ENCODE measurements at places on chromosomes 6 and 20.
A peak's percentile ranks its signal among the peaks of the same experiment; 100 is the strongest.

- DNase-seq, result no peak
Measured at GRCh38 chr20:57465486-57465885, 59.5 kb downstream of the CTCFL start.

DNA sequence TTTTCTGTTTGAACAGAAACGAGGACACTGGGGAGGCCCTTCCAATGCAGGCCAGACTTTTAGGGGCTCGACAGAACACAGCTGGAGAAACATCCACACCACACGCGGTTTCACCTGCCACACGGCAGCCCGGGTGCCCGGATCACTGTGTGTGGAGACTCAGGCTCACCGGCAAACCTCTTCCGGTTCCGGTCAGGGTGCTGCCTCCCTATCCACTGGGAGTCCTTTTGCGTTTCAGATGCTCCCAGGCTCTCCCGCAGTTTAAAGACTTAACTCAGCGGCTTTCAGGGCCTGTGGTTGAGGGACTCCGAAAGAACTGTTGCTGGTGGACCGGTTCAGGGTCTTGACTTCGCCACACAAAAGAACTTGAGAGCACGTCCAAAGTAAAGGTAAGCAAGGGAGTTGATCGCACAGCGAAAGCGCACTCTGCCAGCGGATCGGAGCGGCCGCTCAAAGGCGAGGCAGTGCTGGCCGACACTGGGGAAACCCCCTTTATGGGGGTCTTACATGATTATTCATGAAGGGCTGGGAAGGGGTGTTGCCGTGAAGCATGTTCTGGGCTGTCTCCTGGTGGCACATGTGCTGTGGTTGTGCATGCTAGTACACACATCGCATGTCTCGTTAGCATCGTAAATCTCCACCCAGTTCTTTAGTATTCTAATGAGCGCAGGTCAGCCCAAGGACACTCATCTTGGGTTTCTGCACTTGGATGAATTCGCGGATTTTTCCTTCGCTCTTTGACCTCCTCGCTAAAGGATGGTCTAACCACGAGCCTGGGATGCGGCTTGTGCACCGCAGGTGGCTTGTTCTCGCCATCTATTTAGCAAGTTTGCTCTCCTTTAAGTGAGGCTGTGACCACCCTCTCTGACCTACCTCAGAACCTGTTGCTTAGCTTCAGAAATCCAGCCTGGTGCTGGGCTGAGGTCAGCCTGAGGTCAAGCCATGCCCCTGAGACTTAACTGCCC is 180.3 kb downstream of the CDH26 start:
- DNase-seq, result peak; percentile 24

GRCh38 chr6:18276610-18277236 is 12.4 kb upstream of the DEK start:
- no peak for DNase-seq

DNA sequence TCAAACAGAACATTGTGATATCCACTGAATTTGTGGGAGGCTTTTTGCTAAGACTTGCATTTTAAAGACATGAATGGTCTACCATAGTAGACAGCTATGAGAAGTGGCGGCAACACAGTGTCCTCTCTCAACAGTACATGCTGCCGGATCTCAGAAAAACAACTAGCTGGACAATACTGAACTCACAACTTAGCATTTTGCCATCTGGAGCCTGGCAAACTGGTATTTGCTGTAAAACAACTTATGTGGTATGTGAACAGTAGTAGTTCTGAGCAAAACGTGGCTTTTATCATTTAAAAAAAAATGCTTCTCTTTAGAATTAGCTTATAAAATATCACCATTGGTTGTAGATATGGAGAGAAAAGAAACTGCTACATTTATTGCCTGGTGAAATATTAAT is 3.3 kb upstream of the PXDC1 start:
- DNase-seq, result no peak

DNA sequence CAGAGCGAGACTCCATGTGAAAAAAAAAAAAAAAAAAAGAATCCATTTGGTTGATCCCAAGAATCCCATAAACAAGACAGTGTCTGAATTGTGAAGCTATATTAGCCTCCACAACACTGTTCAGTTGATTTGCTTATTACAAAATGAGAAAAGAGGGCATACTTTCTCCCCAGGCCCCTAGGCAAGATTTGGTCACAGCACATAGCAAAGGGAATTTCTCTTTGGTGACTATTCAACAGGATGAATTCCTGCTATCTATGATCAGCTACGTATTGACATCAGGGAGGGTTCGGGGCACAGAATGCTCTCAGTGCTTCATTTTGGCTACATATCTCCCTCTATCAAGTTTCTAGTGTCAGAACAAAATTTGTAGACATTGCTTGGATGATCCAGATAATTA is 20.2 kb upstream of the SLC22A3 start:
- no peak for DNase-seq

GRCh38 chr6:47131773-47132172 is 89.6 kb upstream of the ADGRF1 start:
- DNase-seq, result no peak

- peak; percentile 37 for DNase-seq
Measured at GRCh38 chr6:165218829-165219228, 90.6 kb downstream of the C6orf118 start.

DNA sequence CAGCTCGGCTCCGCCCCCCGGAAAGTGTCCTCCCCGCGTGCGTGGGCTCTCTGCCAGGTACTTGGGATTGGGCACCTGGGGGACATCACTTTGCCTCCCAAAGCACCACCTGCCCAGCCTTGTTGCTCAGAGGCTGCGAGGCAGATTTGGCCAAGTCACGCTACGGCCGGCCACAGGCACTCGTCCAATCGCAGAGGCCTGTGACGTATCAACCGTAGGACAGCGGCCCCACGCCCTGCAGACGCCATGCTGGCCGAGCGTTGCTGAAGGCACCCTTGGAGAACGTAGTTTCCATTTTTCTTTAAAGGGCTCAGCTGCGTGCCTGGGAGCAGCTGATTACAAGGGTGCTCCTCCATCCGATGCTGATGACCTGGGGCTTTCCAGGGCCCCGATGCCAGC is 3.1 kb downstream of the NTSR1 start:
- no peak for DNase-seq

GRCh38 chr6:105191351-105191750 is 11.5 kb upstream of the POPDC3 start:
- DNase-seq, result no peak

DNA sequence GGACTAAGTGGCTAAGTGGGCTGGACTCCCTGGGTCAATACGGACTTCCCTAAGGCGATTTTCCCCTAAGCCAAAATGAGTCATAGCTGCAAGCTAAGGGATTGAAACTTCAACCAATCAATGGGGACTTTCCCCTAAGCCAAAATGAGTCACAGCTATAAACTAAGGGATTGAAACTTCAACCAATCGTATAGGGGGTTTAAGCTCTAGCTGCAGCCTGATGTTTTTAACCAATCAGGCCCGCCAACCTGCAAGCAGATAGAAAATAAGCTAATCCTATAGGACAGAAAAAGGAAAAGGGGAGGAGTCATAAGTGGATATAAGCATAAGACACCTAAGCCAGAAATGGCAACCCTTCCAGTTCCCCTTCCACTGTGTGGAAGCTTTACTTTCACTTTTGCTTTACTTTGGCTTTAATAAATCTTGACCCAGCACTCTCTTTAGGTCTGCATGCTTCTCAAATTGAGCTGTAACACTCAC is 655.0 kb upstream of the HS3ST5 start:
- no peak for DNase-seq

DNA sequence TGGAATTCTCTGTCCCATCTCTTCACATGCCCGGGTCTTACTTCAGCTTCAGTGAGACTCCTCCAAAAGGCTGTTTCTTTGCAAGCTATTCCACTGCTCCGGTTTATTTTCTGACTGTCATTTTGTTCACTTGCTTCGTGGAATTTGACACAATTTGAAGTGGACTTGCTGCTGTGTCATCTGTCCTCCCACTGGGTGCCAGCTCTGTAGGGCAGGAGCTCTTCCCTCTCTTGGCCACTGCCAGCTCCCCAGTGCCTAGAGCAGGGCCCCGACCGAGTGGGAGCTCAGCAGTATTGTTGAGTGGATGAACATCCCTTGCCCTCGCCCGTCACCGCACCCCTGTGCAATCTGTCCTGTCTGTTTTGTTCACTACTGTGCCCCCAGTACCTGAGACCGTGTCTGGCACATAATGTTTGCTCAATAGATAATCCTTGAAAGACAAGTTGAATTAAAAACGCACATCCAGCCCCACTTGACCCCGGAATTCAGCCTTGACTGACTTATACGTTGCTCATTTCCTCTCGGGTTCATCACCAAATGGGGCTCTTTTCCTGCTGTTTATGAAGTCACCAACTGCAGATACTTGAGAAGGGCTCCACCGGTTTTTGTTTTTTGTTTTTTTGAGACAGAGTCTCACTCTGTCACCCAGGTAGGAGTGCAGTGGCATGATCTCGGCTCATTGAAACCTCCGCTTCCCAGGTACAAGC is 170.3 kb upstream of the KCNG1 start:
- no peak for DNase-seq

All from AG09309 (cell line).